ENCODE measurements at places on chromosomes 1 and 21. TPM values are rescaled to one million over a fixed set of nuclear protein-coding genes. Genes with fewer than 3 reads are reported as not detected.

GRCh38 chr1:218217040-218217439 lies 68.1 kb upstream of the RRP15 start:
- no peak for DNase-seq

- DNase-seq, result no peak
These were observed 40.0 kb downstream of the TYW3 start for GRCh38 chr1:74772945-74773344.

- no peak for DNase-seq
These were observed 47.1 kb downstream of the SPAG17 start for GRCh38 chr1:118137900-118138299.

DNA sequence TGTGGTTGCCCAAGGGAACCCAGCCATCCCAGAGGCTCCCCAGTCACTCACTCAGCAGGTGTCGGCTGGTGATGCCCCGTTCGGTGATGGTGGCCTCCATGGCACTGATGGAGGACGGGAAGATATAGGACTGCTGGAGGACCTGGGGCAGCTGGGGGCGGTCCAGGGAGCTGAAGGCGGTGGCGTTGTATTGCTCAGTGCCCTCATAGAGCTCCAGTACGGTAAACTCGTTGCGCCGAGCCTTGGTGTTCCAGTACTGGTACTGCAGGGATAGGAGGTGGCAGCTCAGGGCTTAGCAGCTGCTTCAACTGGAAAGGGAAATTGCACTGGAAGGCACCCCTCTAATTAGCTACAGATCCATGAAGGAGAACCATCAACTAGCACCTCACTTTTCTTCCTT lies 12.5 kb upstream of the UBR4 start:
- no peak for DNase-seq

GRCh38 chr21:45209046-45209445 lies 78.6 kb downstream of the POFUT2 start:
- DNase-seq, result no peak

DNA sequence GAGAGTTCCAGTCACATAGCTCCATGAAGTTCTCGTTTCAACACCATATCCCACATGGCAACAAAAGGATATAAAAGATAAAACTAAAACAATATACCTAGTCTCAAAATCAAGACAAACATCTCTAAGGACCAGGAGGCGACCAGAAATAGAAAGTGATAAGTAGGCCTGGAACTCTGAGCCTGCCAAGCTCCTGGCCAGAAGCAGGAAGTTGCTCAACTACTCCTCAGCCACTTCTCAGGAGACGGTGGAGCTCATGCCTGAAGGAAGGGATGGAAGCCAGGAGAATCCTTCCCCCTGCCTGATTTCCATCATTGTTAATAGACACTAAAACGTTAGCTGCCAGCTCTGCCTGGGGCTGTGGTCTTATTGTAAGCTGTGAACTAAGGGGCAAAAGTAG lies 94.7 kb downstream of the DISP1 start:
- DNase-seq, result no peak

GRCh38 chr1:9344426-9345200 lies 51.9 kb downstream of the SPSB1 start:
- no peak for DNase-seq

- DNase-seq, result no peak
These were observed 109.6 kb downstream of the NOS1AP start for GRCh38 chr1:162179121-162179520.

GRCh38 chr1:65159801-65160523 lies 12.0 kb downstream of the AK4 start:
- no peak for DNase-seq

DNA sequence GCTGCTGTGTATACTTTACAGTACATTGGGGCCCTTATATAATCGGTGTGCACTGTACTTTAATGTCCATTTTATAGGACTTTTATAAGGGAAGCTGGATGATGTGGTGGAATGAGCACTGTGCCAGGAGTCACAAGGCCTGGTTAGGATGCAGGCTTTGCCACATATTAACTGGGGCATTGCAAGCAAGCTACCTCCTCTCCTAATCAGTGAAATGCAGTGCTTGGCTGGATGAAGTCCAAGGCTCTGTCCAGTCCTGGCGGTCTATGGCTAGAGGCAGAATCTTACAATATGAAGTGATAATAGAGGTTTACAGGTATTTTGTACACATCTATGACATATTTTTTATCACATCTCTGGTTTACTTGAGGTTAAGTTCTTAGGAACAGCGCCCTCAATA lies 1.7 kb upstream of the PKP1 start:
- no peak for DNase-seq

DNA sequence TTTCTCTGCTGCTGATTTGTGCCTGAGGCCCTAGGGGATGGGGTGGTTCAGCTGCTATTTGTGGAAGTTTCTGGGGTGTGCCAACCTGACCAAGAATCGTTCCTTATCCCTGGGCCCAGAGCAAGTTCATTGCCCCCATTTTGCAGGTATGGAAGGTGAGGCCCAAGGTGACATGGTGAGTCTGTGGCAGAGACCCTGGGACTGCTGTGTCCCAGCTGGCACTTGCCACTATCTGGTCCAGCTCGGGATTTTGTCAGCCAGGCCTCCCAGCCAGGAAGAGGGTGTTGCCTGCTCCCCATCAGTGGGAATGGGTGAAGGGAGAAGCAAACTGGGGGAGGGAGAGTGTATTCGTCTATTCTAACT lies 18.9 kb upstream of the LRP8 start:
- no peak for DNase-seq

- peak; percentile 24 for DNase-seq
These were observed 91.7 kb downstream of the CDC14A start for GRCh38 chr1:100443811-100444571.

DNA sequence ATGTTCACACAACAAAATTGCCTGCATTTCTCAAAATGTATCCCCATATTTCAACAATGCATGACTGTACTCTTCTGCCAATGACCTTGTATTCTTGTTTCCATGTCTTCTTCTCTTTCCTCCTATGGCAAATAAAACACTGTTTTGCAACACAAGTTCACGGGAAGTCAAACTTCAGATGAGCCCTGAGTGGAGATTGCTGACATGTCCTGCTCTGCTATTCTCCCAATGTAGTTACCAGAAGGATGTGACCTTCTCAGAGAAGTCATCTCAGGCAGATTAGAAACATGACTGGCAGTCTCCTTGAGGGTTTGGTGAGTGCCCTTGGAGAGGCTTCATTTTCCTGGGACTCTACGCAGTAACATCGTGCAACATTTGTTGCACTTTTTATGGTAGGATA lies 15.6 kb downstream of the FCGR2B start:
- no peak for DNase-seq

DNA sequence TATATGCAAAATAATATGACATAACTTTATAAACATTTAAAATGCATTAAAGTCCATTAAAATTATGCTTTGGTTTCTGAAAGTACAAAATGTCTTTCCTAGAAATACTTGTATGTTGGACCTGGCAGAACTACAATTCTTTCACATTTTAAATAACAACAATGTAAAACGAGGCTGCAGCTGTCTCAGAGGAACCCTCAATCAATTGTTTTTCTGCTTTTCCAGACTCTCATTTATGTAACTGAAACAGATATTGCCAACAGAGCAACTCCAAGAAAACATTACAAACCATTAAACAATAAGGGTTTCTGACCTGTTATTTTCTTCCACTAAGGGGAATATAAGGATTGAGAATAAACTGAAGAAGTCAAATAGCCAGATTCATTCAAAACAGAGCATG lies 1193.4 kb downstream of the NCAM2 start:
- DNase-seq, result no peak

DNA sequence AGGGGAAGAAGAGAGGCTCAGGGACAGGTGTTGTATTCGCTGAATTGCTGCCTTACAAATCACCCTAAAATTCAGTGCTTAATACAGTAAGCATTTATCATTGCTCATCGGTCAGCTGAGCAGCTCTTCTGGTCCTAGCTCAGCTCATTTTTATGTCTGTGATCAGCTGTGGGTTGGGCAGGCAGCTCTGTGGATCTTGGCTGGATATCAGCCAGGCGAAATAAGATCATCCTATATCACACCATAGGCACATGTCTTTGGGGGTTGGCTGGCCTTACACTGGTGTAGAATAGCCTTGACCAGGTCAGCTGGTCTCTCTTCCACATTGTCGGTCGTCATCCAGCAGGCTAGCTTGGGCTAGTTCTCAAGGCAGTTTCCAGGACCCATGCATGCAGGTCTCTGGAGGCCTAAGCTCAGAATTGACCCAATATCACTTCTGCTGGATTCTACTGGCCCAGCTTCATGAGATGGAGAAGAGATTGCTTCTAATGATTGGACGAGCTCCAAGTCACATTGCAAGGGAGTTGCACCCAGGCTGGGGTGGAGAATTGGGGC lies 448.6 kb downstream of the KIF26B start:
- DNase-seq, result no peak

DNA sequence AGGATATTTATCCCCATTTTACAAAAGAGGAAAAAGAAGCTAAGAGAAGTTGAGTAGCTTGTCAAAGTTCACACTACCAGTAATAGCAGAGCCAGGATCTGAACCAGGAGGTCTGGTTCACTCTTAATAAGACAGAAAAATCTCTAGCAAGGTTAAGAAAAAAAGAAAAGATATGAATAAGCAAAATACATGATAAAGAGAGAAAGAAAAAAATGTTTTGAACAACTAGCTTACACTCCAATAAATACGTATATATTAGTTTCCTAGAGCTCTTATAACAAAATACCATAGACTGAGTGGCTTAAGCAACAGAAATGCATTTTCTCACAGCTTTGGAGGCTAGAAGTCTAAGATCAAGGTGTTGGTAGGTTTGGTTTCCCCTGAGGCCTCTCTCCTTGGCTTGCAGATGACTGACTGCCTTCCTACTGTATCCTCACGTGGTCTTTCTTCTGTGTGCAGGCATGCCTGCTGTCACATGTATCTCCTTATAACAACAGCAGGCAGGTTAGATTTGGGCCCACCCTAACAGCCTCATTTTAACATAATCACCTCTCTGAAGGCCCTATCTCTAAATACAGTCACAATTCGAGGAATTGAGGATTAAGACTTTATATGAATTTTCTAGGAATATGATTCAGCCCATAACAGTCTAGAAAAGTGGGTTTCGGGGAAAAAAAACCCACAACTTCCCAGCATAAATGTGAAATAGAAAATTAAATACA lies 60.4 kb downstream of the LEPR start:
- DNase-seq, result no peak

DNA sequence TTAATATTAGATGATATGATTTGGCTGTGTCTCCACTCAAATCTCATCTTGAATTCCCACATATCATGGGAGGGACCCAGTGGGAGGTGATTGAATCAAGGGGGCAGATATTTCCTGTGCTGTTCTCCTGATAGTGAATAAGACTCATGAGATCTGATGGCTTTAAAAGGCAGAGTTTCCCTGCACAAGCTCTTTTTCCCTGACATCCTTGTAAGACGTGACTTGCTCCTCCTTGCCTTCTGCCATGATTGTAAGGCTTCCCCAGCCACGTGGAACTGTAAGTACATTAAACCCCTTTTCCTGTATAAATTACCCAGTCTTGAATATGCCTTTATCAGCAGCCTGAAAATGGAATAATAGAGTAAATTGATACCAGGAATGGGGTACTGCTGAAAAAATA lies 13.3 kb upstream of the F13B start:
- DNase-seq, result no peak

DNA sequence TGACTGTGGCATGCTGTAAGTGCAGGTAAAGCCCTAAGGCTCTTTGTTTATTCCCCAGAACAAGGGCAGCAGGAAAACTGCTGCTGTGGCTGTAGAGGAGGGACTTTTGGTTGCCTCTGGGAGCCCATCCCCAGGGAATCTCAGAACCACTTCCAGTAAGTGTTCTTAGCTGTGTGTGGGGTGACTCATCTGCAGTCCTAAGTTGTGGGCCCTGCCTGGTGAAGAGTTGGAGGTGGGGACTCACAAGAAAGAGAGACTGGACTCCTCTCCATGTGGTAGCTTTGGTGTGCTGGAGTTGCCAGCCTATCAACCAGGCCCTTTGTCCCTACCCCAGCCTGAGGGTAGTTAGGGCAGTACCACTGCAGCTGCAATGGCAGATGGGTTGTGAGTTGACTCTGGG lies 24.0 kb upstream of the DENND1B start:
- no peak for DNase-seq

DNA sequence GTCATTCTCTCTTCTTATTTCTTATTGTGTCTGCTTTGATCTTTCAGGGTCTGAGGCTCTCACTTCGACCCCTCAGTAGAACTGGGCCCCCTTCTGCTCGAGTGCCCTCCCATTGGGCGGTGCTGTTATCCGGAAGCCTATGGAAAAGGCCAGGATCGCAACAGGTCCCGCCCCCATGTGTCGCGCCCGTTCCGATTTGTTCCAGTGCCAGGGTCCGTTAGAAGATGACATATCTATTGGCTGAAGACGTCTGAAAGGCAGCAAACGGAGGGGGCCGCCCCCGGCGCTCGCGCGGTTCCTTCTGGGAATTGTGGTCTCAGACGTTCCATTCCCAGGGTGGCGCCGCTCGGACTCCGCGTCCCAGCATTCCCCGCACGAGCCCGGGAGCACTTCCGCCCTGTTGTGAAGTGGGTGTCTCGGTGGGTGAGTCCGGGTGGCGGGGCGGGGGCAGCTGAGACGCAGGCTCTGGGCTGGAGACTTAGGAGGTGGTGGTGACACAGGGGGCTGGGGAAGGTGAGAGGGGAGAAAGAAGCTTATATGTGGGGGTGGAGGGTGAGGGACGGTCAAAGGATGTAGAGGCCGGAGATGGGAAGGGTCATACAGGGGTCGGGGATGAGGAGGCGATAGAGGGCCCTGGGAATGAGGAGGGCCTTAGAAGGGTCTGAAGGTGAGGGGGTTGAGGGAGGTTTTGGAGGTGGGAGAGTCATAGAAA lies at the start of gene ZSCAN20:
TSS of gene ZSCAN20 (plus strand) at position 377 of the 712 bp plus-strand sequence. CDS start 6,644 bp downstream, outside the sequence.
- DNase-seq, result peak; percentile 96

DNA sequence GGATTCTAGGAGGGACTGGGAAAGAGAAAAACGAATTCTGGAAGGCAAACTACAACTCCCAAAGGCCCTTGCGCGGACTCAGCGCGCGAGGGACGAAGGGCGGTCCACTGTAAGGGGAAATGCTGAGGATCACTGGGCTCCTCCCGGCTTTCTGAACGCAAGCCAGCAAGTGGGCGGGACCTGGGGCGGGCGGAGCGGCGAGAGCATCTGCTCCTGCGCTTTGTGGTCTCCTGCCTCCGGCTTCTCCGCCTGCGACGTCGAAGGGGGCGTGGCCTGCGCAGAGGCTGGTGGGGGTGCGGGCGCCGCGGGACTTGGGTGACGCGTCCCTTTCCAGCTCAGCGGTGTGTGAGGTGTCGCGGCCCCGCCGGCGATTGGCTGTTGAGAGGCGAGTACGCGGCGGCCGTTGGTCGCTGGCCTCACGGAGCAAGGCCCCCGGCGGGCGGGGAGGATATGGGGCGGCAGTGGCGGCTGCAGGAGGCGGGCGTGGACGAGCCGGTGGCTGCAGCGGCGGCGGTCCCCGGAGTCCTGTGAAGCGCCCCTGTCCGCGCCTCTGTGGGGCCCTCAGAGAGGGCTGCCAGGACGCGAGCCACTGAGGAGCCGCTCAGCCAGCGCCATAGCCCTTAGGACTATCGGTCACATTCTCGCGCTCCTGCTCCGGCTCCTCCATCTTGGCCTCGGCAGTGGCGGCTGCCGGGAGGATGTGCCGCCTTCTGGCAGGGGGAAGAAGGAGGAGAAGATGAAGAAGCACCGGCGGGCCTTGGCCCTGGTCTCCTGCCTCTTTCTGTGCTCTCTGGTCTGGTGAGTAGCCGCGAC lies at the start of gene SUCO:
TSS of gene SUCO (plus strand) at position 451 of the 813 bp plus-strand sequence. CDS start at position 737, 286 bp downstream.
- peak; percentile 97 for DNase-seq

OR4F16 gene
- total RNA-seq, result not detected

PPT1 gene
- total RNA-seq, result 70.6 TPM

VSIG8 gene
- not detected for total RNA-seq

FCMR gene
- not detected for total RNA-seq

CCDC27 gene
- total RNA-seq, result not detected

AMY2A gene
- total RNA-seq, result not detected

SMIM1 gene
- total RNA-seq, result 0.74 TPM

PDE9A gene
- total RNA-seq, result not detected
